Activated B cell treated with CpG ODN at 0.5 μM for 24 hours (primary cell): ENCODE measurements at places on chromosomes 7 and 10.

DNA sequence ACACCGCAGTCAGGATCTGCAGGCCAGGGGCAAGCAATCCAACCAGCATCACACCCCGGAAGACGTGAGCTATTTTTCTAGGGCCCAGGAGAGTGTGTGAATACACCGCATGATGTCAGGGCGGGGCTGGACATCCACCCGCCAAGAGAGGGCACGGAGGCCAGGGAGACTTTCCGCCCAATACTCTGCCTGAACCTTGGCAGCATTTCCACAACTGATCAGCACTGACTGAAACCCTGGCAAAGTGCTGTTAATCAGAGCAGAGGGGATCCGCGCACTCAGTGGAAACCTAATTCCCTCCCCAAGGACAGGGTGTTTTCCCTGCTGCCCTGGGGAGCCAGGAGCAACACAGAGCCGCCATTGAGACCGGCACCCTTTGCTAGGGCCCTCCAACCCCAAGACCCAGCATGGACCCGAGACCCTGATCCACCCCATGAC lies 8.2 kb downstream of the MAD1L1 start:
- no peak for DNase-seq

GRCh38 chr10:71517298-71518169 lies 120.8 kb downstream of the CDH23 start:
- no peak for DNase-seq

DNA sequence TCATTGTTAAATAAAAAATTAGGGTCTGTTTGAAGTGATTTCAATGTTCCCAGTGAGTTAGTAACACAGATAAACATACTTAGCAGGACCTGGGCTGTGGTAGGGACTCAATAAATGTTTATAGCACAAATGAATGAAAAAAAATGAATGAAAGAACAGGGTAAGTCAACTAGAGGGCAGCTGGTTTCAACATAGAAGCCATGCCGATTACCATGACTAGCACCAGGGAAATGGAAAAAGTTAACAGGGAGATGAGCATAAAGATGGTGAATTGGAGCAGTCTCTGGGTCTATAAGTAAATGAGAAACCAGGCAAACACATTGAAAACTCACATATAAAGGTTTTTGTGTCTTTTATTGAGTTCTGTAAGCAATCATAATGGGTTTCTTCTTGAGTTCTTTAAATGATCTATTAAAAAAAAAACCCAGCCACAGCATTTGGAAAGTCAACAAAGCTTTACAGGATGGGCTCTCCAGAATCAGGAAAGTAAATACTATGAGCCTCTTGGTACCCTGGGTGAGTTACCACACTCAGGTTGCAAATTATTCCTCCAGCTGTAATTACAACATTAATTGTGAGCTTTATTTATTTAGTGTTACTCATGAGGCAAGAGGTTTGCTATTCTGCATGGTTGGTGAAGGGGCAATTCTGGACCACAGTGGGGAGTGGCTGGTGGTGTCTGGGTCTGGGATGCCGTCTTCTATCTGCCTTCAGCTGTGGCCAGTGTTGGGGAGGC lies 46.1 kb upstream of the MTPN start:
- DNase-seq, result no peak

- no peak for DNase-seq
These were observed 191.8 kb upstream of the CDCA7L start for GRCh38 chr7:22137466-22137865.

- DNase-seq, result no peak
These were observed 7.4 kb downstream of the IMPDH1 start for GRCh38 chr7:128402356-128402755.

GRCh38 chr10:62911210-62911963 lies 95.2 kb upstream of the EGR2 start:
- no peak for DNase-seq

DNA sequence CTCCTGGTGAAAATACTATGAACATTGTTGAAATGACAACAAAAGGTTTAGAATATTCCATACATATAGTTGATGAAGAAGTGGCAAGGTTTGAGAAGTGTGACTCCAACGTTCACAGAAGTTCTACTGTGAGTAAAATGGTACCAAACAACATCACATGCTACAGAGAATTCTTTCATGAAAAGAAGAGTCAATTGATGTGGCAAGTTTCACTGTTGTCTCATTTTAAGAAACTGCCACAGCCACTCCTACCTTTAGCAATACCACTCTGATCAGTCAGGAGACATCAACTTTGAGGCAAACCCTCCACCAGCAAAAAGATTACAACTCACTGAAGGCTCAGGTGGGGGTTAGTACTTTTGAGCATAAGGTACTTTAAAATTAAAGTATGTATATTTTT lies 693.3 kb downstream of the GRID1 start:
- DNase-seq, result no peak

DNA sequence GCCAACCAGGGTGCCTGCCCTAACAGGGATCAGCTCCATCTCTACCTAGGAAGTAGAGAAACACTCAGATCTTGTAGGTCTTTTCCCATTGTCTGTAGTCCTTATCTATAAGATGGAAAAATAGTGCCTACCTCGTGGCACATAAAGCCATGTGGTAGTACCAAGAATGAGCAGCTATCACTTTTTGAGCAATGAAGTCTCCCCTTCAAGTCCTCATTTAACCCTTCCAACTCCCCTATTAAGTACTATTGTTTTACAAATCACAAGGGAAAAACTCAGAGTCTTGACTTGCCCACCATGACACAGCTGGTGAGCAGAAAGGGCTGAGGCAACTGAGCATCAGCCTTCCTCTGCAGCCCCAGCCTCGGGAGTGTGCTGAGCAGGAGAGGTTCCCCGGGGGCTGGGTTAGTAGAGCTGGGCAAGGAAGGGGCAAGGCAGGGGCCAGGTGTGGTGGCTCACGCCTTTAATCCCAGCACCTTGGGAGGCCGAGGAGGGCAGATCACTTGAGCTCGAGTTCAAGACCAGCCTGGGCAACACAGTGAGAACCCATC lies 3.3 kb downstream of the FRAT2 start:
- no peak for DNase-seq
